ENCODE measurements at places on chromosomes 1 and 21. TPM values are rescaled to one million over a fixed set of nuclear protein-coding genes. Genes with fewer than 3 reads are reported as not detected.
A peak's percentile ranks its signal among the peaks of the same experiment; 100 is the strongest.

DNA sequence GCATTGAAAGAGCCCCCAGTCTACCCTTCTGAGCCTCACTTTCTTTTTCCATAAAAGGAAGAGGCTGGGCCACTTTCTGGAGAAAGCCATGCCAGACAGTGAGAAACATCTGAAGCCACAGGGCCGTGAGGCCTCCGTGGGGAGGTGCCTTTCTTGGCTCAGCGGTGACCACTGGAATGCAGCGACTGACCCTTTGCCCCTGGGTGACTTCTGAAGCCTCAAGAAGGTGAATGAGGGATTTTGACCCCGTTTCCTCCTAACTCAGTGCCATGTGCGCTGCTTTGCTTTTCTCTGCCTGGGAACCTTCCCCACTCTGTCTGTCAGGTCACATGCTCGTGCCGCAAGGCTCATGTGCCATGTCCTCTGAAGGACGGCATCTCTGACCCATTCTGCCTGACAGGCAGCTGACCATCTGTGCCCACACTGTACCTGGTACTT, 44.7 kb upstream of the A3GALT2 start:
- DNase-seq, result peak; percentile 63

GRCh38 chr1:157834430-157834829, 7.2 kb downstream of the CD5L start:
- no peak for DNase-seq

- DNase-seq, result no peak
Measured at GRCh38 chr1:38716229-38716628, 143.3 kb downstream of the RRAGC start.

STIL gene
- total RNA-seq, result 22.6 TPM

DNA sequence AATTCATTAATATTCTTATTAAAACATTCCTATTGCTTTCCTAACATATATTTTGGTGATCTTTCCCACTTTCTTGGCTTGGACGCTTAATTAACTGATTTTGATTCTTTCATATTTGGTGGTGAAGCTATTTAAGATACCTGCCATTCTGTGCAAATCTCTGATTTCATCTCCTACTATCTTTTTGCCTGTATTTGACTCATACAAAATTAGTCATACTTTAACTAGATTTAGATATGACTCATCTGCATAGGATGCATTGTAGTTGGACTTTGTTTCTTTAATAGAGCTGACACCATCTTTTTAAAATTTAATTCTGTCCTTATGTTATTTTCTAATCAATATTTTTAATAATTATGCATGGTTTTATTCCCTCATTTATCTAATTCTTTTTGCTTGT, 93.8 kb upstream of the PLPPR4 start:
- no peak for DNase-seq

CCDC185 gene
- not detected for total RNA-seq

- no peak for DNase-seq
Measured at GRCh38 chr1:39895731-39896480, 5.8 kb downstream of the MYCL start.

WNT9A gene
- total RNA-seq, result 3.7 TPM

DNA sequence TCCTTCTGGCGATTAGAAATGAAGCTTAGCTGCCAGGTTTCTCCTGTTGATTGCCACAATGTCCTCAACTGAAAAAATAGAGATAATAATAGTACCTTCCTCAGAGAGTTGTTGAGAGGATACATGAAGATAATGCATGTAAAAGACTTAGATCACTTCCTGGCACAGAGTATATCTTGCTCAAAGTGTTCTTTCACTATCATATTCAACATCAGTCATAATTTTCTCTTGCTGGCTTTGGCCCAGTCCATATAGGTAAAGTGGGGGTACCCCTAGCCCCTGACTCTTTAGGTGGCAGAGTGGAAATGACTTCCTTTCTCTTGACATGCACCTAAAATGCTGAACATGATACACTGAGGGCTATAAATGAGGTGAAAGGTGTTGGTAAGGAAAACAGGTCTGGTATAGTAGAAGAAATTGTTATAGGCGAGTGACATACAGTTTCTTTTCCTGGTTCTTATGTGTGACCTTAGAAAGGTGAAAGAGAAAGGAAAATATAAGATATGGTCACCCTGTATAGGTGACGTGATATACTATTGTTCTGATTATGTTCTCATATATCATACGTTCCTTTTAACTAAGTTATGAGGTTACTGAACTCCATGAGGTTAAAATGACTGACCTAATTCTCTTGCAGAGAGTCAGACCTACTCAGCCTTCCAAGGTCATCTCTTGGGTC, 209.9 kb upstream of the DEPDC1 start:
- DNase-seq, result no peak

- no peak for DNase-seq
Measured at GRCh38 chr21:24869862-24870261, 737.4 kb downstream of the MRPL39 start.

DNA sequence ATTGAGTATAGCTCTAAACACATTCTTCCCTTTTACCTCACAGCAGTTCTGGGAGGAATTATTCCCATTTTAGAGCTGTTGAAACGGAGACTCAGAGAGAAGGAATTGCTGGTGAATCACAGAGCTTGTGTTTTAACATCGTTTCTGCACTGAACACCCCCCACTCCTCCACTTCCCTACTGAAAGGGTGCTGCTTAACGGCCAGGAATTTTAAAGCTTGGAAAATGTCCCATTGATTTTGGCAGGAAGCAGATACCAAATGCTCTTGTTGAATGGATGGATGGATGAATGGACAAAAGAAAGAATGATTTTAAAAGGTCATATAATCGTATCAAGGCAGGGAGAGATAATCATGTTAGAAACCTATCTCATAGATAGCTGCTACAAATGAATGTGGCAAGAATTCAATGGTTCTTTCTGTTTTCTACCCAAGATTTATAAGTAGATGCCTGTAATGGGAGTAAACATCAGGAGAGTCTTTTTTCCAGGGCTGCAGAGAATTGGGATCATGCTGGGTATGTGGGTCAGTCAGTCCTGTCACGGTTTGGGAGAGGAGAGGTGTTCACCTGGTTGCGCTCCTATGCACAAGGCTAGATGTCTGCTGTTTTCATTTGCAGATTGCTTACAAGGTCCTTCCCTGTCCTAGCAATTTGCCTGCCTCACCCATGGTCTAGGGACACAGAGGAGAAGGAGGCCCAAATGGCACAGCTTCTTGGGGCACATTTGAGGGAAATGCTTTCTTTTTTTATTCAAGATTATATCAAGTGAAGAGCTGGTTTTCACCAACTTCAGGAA, 19.0 kb downstream of the FAM163A start:
- no peak for DNase-seq

GRCh38 chr1:214301526-214301925, 20.6 kb downstream of the SMYD2 start:
- DNase-seq, result no peak

EPHA8 gene
- not detected for total RNA-seq

- no peak for DNase-seq
Measured at GRCh38 chr21:15631342-15631741, 98.4 kb upstream of the USP25 start.

OR2T11 gene
- not detected for total RNA-seq
